Ovary (tissue), 10 donors: ENCODE measurements at places on chromosomes 13 and 19. TPM values are rescaled to one million over a fixed set of nuclear protein-coding genes. Genes with fewer than 3 reads are reported as not detected.

Gene THSD1
- 2.1 TPM for total RNA-seq

Gene RASIP1
- 25.9 TPM for total RNA-seq

- no peaks in the 10 kb centered on the region for H3K4me1 ChIP-seq
- no peak within 1 kb of the TSS for H3K27ac ChIP-seq
- H3K4me3 ChIP-seq, result no peak within 1 kb of the TSS
- H3K27me3 ChIP-seq, result no peaks in the 10 kb centered on the region
- no peaks in the 10 kb centered on the region for H3K36me3 ChIP-seq
Observed at GRCh38 chr19:16143399-16144215, at the start of gene HSH2D. Gene HSH2D (plus strand): TSS chr19:16143685. CDS start chr19:16148751, 5,066 bp downstream.

Gene UPF1
- total RNA-seq, result 62.1 TPM

Gene ZNF527
- total RNA-seq, result 7.6 TPM

Gene ACP5
- total RNA-seq, result 17.1 TPM

Gene ZNF610
- 3.3 TPM for total RNA-seq

DNA sequence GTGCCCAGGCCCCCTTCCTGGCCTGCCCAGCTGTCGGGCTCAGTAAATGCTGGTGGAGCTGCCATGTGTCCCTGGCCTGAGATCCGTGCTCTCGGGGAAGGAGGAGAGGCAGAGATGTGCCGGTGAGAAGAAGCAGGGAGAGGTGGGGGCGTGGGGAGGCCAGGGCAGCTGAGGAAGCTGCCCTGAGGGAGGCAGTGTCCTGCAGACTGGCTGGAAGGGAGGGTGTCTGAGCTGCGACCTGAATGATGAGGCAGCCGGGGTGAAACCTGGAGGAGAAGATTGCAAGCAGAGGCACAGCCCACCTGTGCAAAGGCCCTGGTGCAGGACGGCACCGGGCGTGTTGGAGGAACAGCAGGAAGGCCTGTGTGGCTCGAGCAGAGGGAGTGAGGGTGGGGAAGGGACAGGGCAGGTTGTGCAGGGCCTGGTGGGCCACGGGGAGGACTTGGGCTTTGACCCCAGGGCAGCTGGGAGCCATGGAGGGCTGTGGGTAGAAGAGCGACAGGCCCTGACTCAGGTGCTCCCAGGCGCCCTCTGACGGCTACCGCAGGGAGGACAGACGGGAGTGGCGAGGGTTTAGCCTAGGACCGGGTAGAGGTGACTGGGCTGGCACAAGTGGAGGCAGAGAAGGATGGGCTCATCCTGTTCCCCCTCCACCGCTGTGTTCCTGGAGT, 14.0 kb upstream of the CELF5 start:
- no peak for DNase-seq
- H3K36me3 ChIP-seq, result no peaks in the 10 kb centered on the region
- no peaks in the 10 kb centered on the region for H3K4me1 ChIP-seq
- no peak overlapping the region for H3K27ac ChIP-seq
- no peak overlapping the region for H3K4me3 ChIP-seq
- no peaks in the 10 kb centered on the region for H3K27me3 ChIP-seq

DNA sequence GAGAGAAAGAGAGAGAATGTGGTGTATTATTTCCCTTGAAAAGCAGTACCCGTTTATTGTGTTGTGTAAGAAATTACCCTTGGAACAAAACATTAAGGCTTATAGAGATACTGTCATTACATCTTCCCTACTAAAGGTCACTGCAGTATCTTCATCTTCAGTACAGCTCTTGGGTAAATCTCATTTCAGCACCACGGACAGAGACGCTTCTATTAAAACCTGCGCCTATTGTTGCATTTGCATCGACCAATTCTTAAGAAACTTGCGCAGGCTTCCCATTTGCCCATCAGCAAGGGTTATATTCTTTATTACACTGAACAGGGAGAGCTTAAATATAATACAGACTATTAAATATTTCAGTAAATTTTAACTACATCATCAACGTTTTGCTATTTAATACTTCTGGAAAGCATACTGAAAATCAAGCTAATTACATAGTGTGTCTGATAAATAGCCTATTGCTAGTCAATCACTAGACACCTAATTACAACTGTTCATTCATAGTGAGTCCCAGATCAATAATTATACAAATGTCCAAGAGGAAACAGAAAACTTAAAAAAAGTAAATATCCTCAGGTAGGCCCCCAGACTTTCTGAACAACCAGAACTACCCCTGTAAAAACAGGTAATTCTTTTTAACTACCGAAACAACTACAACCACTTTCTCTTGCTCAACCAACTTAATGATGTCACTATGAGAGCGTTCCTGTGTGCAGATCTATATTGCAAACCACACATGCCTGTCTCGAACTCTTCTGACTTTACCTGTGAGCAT, 350.6 kb downstream of the LIG4 start:
- H3K36me3 ChIP-seq, result no peaks in the 10 kb centered on the region
- DNase-seq, result no peak
- H3K4me3 ChIP-seq, result no peak overlapping the region
- H3K27ac ChIP-seq, result no peak overlapping the region

GRCh38 chr13:70088926-70089325, 18.7 kb upstream of the ATXN8OS start:
- H3K4me1 ChIP-seq, result no peaks in the 10 kb centered on the region
- no peaks in the 10 kb centered on the region for H3K27me3 ChIP-seq
- no peaks in the 10 kb centered on the region for H3K36me3 ChIP-seq
- no peak overlapping the region for H3K27ac ChIP-seq
- H3K4me3 ChIP-seq, result no peak overlapping the region

GRCh38 chr13:80050252-80050651, 290.7 kb downstream of the SPRY2 start:
- no peak overlapping the region for H3K4me3 ChIP-seq
- H3K27ac ChIP-seq, result no peak overlapping the region
- H3K36me3 ChIP-seq, result no peaks in the 10 kb centered on the region
- H3K4me1 ChIP-seq, result peaks cover 1% of the 10 kb centered on the region

DNA sequence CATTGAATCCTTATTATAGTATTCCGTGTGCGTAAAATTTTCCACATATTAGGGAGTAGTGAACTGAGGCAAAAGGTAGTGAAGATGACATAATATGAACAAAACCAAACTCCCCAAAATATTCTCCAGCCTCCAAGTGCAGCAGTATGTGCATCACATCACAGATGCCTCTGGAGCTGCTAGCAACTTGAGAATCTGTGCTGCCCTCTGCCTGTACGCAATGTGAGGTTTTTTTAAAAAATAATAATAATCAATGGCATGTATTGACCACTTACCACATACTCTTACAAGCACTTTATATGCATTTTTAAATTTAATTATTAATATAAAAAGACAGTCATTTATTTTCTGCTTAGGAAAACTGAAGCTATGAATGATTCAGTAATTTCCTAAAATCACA, 583.0 kb upstream of the SPRY2 start:
- no peak overlapping the region for H3K4me3 ChIP-seq
- DNase-seq, result no peak
- H3K36me3 ChIP-seq, result no peaks in the 10 kb centered on the region
- no peaks in the 10 kb centered on the region for H3K4me1 ChIP-seq
- no peak overlapping the region for H3K27ac ChIP-seq
- no peaks in the 10 kb centered on the region for H3K27me3 ChIP-seq

DNA sequence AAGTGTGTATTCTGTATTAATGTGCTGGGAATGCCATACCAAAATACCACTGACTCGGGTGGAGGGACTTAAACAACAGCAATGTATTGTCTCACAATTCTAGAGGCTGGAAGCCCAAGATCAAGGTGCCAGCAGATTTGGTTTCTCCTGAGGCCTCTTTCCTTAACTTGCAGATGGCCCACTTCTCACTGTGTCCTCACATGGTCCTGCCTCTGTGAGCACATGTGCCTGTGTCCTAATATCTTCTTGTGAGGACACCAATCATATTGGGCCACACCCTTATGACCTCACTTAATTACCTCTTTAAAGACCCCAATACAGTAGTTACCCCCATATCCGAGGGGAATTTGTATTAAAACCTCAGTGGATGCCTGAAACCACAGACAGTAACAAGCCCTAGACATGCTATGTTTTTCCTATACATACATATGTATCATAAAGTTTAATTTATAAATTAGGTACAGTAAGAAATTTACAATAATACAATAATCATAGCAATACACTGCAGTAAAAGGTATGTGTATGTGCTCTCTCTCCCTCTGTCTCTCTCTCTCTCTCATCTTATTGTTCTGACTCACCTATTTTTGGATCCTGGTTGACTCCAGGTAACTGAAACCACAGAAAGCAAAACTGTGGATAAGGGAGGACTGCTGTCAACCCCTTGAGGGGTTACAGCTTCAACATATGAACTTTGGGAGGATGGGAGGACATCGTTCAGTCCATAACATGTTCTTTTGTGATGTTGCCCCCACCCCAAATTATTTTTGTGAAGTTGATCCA, 174.3 kb downstream of the IRS2 start:
- no peak overlapping the region for H3K27ac ChIP-seq
- no peaks in the 10 kb centered on the region for H3K27me3 ChIP-seq
- H3K36me3 ChIP-seq, result no peaks in the 10 kb centered on the region

Gene TNFRSF19
- total RNA-seq, result 7.7 TPM

Gene KLK3
- total RNA-seq, result not detected

DNA sequence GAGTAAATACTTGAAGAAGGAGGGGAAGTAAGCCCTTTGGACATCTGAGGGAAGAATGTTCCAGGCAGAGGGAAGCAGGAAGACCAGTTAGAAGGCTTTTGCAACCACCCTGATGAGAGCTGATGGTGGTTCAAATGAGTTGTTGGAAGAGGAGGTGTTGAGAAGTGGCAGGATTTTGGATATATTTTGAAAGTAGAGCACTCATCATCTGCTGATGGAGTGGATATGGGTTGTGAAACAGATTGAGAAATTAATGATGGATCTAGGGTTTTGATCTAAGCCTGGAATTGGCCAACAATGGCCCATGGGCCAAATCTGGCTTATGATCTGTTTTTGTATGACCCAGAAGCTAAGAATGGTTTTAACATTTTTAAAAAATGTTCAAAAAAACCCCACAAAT, 230.7 kb downstream of the NDFIP2 start:
- no peak overlapping the region for H3K27ac ChIP-seq
- H3K4me1 ChIP-seq, result no peaks in the 10 kb centered on the region
- H3K4me3 ChIP-seq, result no peak overlapping the region
- no peaks in the 10 kb centered on the region for H3K27me3 ChIP-seq

DNA sequence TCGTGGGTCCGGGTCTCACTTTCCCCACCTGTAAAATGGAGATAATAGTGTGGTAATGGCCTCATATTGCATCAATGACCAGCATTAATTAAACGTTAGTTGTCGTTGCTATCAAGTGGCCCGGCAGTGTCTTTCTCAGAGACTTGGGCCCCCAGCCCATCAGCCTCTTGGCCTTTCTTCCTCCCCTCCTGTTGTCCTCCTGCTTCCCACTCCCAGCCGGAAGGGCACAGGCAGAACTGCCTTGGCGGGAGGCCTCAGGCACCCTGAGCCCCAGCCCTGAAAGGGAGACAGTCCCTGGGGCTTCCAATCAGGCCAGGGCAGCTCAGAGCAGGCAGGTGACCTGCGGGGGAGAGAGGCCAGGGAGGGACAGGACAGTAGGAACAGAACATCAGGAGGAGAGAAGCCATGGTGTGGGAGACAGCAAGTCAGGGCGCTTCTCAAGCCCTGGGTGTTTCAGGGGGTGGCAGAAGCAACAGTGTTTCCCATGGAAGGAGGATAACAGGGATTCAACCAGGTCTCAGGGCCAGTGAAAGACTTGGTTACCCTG, 4.6 kb downstream of the MARK4 start:
- DNase-seq, result no peak
- H3K4me3 ChIP-seq, result no peak overlapping the region
- H3K27me3 ChIP-seq, result no peaks in the 10 kb centered on the region
- no peaks in the 10 kb centered on the region for H3K36me3 ChIP-seq

- H3K4me1 ChIP-seq, result no peaks in the 10 kb centered on the region
- no peak overlapping the region for H3K27ac ChIP-seq
- no peaks in the 10 kb centered on the region for H3K27me3 ChIP-seq
- H3K4me3 ChIP-seq, result no peak overlapping the region
- DNase-seq, result no peak
Observed at GRCh38 chr19:8571006-8571411, 6.2 kb downstream of the MYO1F start.

GRCh38 chr13:110902370-110902769, 12.5 kb downstream of the ANKRD10 start:
- DNase-seq, result no peak
- no peak overlapping the region for H3K4me3 ChIP-seq
- no peaks in the 10 kb centered on the region for H3K27me3 ChIP-seq
- H3K4me1 ChIP-seq, result no peaks in the 10 kb centered on the region

DNA sequence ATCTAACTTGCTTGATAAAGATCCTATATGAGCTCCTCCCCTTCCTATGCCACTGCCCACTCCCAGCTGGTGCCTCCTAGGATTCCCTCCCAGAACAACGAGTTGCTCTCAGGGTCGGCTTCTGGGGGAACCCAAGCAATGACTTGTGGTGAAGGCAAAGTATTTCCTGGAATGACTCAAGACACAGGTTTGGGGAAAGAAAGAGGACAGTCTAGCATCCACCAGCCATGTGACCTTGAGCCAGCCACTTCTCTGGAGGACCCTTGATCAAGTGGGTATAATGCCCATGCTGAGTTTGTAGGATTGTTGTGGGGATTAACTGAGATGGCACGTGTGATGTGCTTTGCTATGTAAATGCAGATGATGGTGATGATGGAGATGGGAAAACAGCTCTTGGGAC, 33.0 kb downstream of the MBD3L2B start:
- H3K4me3 ChIP-seq, result no peak overlapping the region
- no peak for DNase-seq
- no peak overlapping the region for H3K27ac ChIP-seq
- no peaks in the 10 kb centered on the region for H3K36me3 ChIP-seq

Gene C1QTNF9B
- 0.32 TPM for total RNA-seq

GRCh38 chr13:59472134-59472533, 691.6 kb downstream of the DIAPH3 start:
- DNase-seq, result no peak
- no peak overlapping the region for H3K27ac ChIP-seq
- no peaks in the 10 kb centered on the region for H3K27me3 ChIP-seq
- H3K4me1 ChIP-seq, result no peaks in the 10 kb centered on the region

- H3K27ac ChIP-seq, result no peak overlapping the region
- no peak for DNase-seq
- no peaks in the 10 kb centered on the region for H3K27me3 ChIP-seq
- H3K4me3 ChIP-seq, result no peak overlapping the region
- H3K4me1 ChIP-seq, result no peaks in the 10 kb centered on the region
- H3K36me3 ChIP-seq, result no peaks in the 10 kb centered on the region
Observed at GRCh38 chr13:23690668-23691067, 120.5 kb downstream of the TNFRSF19 start.

Gene NLRP5
- not detected for total RNA-seq

Gene IZUMO2
- total RNA-seq, result not detected
